ENCODE measurements at places on chromosomes 16 and 17.

GRCh38 chr17:44197980-44198720, 1.5 kb downstream of the ATXN7L3 start:
- no peak for DNase-seq

DNA sequence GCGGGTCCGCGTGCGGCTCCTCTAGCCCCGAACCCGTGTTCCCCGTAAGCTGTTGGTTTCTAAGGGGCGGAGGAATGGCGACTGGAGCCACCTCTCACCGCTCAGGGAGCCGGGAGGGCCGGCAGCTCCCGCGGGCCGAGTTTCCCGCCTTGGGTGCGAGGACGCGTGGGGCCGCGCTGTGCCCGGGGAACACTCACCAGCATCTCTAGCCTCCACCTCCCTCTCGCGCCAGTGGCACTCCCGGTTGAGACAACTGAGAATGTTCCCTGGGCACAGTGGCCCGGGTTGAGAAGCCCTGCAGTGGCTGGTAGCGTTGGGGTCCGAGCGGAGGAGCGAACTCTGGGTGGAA, 560 bp downstream of the TELO2 start:
- no peak for DNase-seq

GRCh38 chr17:29019475-29020181, 13.8 kb upstream of the SEZ6 start:
- no peak for DNase-seq

DNA sequence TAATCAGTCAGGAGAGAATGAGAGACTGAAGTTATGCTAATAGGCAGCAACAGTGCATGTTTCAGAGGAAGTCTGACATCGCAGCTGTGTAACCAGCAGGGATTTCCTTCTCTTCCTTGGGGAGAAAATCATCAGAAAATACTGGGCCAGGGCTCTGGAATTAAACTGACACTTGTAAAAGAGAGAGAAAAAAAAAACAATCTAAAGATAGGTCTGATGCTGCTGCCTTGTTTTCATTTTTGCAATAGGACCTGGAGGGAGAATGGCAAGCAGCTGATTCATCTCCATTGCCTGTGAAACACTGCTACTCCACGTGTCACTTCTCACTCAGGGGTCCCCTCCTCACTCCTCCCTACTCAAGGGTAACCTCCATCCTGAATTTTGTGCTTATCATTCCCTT, 17.7 kb upstream of the CORO6 start:
- DNase-seq = no peak

GRCh38 chr16:10614685-10615084, 34.3 kb upstream of the EMP2 start:
- DNase-seq = no peak

Measured in right forelimb (tissue), 1 donor.